Stimulated activated CD8-positive, alpha-beta memory T cell treated with anti-CD3 and anti-CD28 coated beads, Interleukin-2, amount 100 ng/mL, for 1 hour (primary cell): ENCODE measurements at places on chromosomes 5 and 9.

GRCh38 chr5:6675784-6676491 is 37.3 kb upstream of the TENT4A start:
- no peak for DNase-seq

GRCh38 chr5:35337340-35338156 is 107.3 kb upstream of the PRLR start:
- DNase-seq = no peak

- DNase-seq = no peak
These were observed 367.7 kb downstream of the GADD45G start for GRCh38 chr9:89972535-89972934.

GRCh38 chr5:54845567-54845941 is 139.8 kb downstream of the ESM1 start:
- DNase-seq = no peak

DNA sequence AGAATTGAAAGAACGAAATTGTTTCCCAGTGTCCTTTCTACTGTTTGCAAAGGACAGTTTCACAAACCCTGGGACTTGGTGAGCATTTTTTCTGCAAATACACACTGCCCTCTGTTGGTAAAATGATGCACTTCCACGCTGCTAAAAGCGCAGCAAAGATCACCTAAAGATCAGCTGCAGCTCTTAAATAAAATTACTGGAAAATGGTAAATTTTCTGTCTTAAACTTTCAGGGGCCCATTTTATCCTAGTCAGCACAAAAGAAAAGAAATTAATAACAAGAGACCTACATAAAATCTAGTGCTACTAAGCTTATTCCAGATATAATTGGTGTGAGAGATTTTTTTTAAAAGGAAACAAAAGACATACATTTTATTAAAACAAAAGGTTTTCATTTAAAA is 566.0 kb downstream of the CAAP1 start:
- no peak for DNase-seq

- no peak for DNase-seq
These were observed 587.7 kb upstream of the MEF2C start for GRCh38 chr5:89470658-89471057.

GRCh38 chr5:143547342-143547741 is 143.9 kb upstream of the NR3C1 start:
- DNase-seq = no peak

DNA sequence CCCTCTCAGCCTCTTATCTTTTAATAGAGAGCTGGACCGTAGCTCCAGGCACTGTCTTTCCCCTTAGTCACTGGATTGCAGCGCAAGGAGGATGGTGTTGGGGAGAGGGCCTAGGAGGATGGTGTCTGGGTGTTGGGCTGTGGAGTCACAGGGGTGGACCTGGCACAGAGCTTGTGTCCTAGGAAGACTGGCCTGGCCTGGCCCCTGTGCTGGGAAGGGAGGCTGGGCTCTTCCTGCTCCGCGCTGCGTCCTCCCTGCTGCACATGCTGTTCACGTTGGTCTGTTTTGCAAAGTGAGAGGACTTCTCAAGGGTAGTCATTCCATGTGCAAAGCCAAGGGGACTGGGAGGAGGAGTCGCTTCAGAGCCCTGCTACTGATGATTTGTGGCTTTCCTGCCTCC is 123.9 kb downstream of the EHMT1 start:
- no peak for DNase-seq

GRCh38 chr9:137070906-137071275 is 534 bp upstream of the SAPCD2 start:
- DNase-seq = no peak

- no peak for DNase-seq
These were observed 483.7 kb downstream of the ELAVL2 start for GRCh38 chr9:23342291-23342690.

- DNase-seq = no peak
These were observed 569.9 kb downstream of the RAB3C start for GRCh38 chr5:59152701-59153245.

- no peak for DNase-seq
These were observed 24.6 kb downstream of the GFI1B start for GRCh38 chr9:133003071-133003461.

DNA sequence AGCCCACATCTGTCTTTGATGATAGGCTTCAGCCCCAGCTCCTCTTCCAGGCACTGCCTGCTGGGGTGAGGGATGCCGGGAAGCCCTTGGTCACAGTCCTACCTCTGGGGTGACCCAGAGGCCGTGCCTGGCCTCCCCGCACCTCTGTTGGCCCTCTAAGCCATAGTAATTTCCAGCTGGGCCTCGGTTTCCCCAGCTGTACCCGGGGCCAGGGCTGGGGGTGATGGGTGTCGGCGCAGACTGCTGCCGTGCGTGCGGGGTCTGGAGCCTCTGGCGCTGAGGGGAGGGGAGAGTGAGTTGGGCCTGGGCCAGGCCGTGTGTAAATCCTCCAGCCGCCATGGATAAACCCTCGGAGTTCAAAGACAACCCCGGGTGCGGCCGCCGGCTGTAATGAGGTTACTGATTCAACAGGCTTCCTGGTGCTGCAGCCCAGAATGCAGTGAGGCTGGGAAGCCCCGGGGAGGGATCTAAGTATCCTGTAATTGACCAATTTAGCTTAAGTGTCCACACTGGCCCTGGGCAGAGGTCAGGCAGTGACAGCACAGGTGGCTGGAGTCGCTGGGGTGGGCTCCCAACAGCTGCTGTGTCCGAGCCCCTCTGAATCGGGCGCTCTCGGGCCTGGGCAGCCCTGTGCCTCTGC is 7.1 kb downstream of the RXRA start:
- DNase-seq = no peak

DNA sequence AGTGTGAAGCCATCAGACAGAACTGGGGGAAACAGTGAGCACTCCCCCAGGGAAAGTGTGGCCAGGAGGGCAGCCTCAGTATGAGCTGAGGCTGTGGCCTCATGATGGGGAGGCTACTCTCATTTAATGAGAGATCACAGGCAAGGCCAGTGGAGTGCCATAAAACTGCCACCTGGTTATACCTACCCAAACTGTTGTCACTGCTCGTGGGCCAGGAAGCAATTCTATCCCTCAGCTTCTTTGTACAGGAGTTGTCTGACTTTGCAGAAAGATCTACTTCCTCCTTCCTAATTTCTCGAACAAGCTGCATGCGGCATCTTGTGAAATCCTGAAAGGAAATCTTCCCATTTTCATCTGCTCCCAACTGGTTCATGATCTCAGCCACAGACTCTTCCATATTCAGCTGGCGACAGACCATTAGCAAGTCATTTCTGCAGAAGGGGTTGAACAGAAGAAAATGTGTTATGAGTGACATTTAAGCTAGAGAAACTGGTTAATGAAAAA is 50.0 kb downstream of the TSSK1B start:
- no peak for DNase-seq

DNA sequence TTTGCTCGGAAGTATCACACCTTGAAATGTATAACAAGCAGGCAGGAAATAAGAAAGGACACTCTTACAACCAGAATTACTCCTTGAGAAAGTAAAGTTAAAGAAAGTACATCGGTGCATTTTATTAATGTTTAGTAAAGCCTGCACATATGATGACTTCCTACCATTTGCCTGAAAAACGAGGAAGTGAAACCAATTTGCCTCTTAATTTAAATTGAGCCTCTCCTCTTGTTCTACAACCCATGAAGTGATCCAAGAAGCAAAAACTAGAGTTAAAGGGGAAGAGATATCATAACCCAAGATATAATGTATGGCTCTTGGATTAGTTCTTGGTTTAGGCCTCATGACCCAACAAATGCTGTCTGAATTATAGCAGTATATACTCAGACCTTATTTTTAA is 95.6 kb downstream of the GNAQ start:
- no peak for DNase-seq

DNA sequence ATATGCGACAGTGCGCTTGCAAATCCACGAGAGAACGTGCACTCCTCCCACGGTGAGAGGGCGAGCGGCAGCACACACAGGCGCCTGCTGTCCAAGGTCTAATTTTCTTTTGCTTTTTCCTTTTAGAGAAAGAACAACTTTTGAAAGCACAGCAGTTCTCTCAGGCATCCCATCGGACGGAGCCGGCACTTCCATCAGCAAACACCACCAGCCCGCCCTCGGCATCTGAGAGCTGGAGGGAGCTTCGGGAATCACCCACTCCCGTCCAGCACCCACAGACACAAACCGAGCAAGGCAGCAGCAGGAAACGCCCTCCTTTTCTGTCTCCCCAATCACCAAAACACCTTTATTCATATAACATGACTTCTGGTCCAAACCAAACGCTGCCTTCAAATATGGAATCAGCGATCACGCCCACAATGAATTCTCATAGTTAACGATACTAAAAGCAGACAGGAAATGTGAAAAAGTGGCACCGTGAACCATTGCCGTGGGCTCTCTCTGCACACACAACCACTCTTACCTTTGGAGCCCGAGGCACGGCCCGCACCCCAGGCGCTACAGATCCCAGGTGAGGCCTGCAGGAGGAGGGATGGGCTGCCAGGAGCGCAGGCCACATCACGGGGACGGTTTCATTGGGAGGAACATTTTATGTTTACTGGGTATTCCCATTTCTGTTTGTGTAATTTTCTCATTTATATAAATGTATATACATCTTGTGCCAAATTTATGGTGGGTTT is 14.2 kb downstream of the LPCAT1 start:
- DNase-seq = no peak

- no peak for DNase-seq
These were observed 166.5 kb downstream of the FGF18 start for GRCh38 chr5:171585981-171586380.

DNA sequence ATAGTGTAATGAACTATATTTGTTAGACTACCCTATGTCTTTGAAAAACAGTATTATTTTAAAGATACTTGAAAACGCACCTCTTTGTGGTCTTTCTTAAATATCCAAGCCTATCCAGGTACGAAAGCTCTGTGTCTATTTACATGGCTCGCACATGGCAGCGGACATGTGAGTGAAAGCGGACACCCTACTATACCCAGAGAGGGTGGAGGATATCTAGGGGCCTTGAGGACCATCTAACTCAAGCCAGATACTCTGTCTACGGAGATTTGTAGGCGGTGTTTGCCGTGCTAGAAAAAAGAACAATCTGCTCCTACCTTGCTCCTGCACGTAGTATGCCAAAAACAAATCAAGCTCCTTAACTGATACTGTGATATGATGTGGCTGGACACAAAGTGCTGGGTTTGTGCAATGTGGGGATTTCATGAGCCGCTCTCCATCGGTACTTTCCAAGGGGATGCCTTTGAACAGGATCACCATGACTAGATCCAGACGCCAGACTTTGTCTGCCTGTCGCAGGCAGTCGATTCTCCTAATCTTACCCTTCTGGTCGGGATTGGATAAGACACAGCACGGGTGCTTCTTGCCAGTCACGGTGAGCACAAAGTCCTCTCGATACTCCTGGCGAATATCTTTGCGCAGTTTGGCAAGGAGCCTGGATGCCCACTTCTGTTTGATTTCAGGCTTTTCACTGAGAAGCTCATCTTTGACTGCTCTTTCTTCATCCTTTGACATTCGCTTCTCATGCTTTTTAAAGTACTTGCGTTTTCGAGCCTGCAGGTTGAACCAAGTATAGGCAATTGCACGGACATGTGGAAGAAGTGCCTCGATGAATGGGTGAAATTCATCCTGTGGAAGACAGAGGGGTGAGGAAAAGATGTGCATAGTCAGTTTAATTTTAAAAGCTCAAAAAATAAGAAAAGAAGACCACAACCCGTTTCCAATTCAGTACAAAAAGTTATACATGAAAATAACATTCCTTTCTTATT is 7.0 kb downstream of the NFIB start:
- no peak for DNase-seq

GRCh38 chr5:155700333-155700732 is 626.6 kb upstream of the SGCD start:
- no peak for DNase-seq

- no peak for DNase-seq
These were observed 49.4 kb downstream of the YTHDC2 start for GRCh38 chr5:113562828-113563400.

DNA sequence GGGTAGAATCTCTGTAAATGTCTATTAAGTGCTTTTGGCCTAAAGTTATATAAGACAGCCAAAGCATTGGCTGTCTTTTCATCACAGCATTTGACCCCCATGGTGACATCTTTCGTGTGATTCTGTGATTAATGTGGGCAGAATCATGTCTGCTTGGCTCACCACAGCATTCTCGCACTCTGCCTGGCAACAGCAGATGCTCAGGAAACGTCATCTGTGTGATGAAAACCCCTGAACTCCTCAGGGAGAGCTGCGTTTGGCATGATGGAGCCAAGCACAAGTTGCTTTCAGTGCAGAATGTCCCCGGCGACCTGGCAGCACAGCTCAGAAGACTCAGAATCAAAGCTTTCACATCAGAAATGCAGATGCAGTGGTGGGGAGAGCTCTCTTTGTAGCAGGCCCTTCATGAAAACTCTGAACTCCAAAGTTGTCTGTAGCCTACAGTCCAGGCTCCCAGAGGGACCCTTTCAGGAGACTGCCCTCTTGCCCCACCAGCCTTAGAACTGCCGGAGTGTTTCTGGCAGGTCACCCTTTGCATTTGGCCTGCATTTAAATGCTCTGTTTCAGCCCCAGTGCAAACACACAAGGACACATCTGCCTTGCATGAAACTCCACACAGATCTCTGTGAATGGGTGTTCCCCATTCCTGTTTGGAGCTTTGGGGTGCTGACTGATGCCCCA is 155.6 kb upstream of the PANK3 start:
- no peak for DNase-seq

DNA sequence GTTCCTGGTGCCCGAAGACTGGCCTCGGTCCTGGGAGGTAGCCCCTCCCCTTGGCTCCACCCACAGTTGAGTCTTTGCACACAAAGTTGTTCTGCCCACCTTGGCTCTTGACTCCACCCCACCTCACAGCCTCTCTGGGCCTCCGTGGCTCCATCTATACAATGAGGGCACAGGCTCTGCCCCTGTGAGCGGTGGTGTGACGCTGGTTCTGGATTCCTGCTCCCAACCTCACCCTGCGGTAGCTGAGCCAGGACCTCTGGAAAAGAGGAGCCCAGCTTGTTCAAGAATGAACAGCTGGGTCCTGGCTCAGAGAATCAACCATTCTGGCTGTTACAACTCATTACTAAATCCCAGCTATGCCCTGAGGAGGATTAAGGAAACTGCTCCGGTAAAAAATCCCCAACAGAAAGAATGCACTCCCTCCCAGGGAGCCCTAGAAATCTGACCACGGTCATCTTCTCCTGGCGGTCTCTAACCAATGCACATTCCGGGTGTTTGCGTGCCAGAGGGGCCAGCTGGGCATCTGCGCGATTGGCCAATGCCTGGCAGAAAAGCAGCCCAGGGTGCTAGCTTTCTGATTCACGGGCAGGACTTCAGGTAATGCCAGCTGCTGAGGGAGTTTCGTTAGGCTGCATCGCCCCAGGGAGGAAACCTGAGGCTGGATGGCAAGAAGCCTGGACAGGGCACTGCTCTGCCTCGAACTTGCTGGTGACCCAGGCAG is 9.9 kb upstream of the GRHPR start:
- DNase-seq = no peak

- peak; percentile 5 for DNase-seq
These were observed 226.9 kb downstream of the SMARCA2 start for GRCh38 chr9:2241836-2242741.
